ENCODE measurements at places on chromosomes 5 and 9.
A peak's percentile ranks its signal among the peaks of the same experiment; 100 is the strongest.

- no peak overlapping the region for H3K27ac ChIP-seq
- no peaks in the 10 kb centered on the region for H3K36me3 ChIP-seq
- no peaks in the 10 kb centered on the region for H3K27me3 ChIP-seq
- DNase-seq: no peak
Observed at GRCh38 chr5:25892211-25892610, 1146.2 kb downstream of the CDH9 start.

- H3K27me3 ChIP-seq: peaks cover 4% of the 10 kb centered on the region
- DNase-seq: no peak
- no peaks in the 10 kb centered on the region for H3K36me3 ChIP-seq
- no peak overlapping the region for H3K27ac ChIP-seq
- H3K4me1 ChIP-seq: peaks cover 22% of the 10 kb centered on the region
Observed at GRCh38 chr9:1051584-1052275, 1.6 kb downstream of the DMRT2 start.

DNA sequence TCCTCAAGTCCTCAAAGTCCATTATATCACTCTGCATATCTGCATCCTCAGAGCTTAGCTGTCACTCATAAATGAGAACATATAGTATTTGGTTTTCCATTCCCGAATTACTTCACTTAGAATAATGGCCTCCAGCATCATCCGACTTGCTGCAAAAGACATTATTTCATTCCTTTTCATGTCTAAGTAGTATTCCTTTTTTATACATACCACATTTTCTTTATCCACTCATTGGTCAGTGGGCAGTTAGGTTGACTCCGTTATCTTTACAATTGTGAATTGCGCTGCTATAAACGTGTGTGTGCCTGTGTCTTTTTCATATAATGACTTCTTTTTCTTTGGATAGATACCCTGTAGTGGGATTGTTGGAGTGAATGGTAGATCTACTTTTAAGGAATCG lies 117.2 kb downstream of the OR2K2 start:
- DNase-seq: no peak
- H3K27ac ChIP-seq: no peak overlapping the region
- H3K4me3 ChIP-seq: no peak overlapping the region
- H3K4me1 ChIP-seq: no peaks in the 10 kb centered on the region
- H3K27me3 ChIP-seq: no peaks in the 10 kb centered on the region

DNA sequence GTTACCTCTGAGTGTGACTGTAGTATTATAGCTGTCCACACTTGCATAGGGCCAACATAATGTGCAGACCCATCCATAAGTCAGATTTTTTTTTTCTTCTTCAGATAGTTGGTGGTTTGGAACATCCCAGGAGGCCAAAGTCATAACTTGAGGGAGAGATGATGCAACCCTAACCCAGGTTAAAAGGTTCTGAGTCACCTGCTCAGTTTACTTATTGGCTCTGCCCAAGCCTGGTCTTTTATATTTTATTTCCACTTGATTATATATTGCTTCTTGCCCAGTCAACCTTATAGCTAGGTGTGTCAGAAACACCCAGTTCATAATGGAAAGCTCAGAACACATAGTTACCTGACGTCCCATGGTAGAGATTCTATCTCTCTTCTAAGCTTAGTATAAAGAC lies 113.1 kb upstream of the PCSK1 start:
- H3K4me3 ChIP-seq: no peak overlapping the region
- no peaks in the 10 kb centered on the region for H3K4me1 ChIP-seq
- no peaks in the 10 kb centered on the region for H3K27me3 ChIP-seq
- DNase-seq: no peak
- H3K27ac ChIP-seq: no peak overlapping the region

- no peaks in the 10 kb centered on the region for H3K36me3 ChIP-seq
- H3K4me3 ChIP-seq: no peak overlapping the region
- no peaks in the 10 kb centered on the region for H3K27me3 ChIP-seq
- H3K27ac ChIP-seq: no peak overlapping the region
- DNase-seq: no peak
- no peaks in the 10 kb centered on the region for H3K4me1 ChIP-seq
Observed at GRCh38 chr5:153774686-153775085, 264.0 kb downstream of the FAM114A2 start.

DNA sequence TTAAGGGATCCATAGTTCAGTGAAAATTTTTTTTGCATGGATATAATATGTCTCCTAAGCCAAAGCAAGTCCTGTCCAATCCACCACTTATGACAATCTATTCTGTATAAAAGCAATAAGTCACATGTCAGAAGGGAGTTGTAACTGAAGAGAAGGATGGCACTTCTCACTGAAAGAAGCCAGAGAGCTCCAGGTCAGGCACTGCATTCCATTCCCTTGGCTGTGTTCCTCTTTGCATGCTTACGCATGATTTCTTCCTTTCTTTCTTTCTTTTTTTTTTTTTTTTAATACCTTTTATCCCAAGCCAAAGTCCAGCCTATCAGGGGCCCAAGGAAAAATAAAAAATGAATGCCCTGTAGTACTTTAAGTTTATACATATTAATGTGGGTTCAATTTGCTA lies 39.8 kb downstream of the MAMDC2 start:
- no peak overlapping the region for H3K4me3 ChIP-seq
- H3K4me1 ChIP-seq: no peaks in the 10 kb centered on the region
- H3K27ac ChIP-seq: peak overlapping the region; percentile 35
- DNase-seq: peak; percentile 34
- H3K36me3 ChIP-seq: no peaks in the 10 kb centered on the region

DNA sequence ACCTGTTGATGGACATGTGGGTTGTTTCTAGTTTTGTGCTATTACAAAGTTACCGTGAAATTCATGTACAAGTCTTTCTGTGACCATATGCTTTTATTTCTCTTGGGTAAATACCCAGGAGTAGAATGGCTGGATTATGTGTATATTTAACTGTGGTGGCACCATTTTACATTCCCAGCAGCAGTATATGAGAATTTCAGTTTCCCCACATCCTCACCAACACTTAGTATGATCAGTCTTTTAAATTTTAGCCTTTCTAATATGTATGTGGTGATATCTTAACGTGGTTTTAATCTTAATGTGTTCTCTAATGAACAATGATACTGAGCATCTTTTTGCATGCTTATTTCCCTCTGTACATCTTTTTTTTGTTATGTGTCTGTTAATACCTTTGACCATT lies 36.6 kb downstream of the GALNT10 start:
- no peaks in the 10 kb centered on the region for H3K27me3 ChIP-seq
- H3K4me1 ChIP-seq: no peaks in the 10 kb centered on the region
- no peaks in the 10 kb centered on the region for H3K36me3 ChIP-seq
- no peak for DNase-seq
- no peak overlapping the region for H3K4me3 ChIP-seq
- no peak overlapping the region for H3K27ac ChIP-seq

GRCh38 chr5:14598225-14598624 lies 16.6 kb downstream of the OTULINL start:
- H3K36me3 ChIP-seq: no peaks in the 10 kb centered on the region
- no peaks in the 10 kb centered on the region for H3K27me3 ChIP-seq
- no peak overlapping the region for H3K27ac ChIP-seq
- H3K4me1 ChIP-seq: no peaks in the 10 kb centered on the region
- no peak for DNase-seq

- no peak for DNase-seq
- H3K36me3 ChIP-seq: no peaks in the 10 kb centered on the region
- H3K27me3 ChIP-seq: peaks cover 35% of the 10 kb centered on the region
- no peak within 1 kb of the TSS for H3K27ac ChIP-seq
- H3K4me3 ChIP-seq: peak within 1 kb of the TSS; percentile 67
Observed at GRCh38 chr9:17578911-17579793, at the start of gene SH3GL2. TSS of gene SH3GL2 (plus strand) at chr9:17579066.

DNA sequence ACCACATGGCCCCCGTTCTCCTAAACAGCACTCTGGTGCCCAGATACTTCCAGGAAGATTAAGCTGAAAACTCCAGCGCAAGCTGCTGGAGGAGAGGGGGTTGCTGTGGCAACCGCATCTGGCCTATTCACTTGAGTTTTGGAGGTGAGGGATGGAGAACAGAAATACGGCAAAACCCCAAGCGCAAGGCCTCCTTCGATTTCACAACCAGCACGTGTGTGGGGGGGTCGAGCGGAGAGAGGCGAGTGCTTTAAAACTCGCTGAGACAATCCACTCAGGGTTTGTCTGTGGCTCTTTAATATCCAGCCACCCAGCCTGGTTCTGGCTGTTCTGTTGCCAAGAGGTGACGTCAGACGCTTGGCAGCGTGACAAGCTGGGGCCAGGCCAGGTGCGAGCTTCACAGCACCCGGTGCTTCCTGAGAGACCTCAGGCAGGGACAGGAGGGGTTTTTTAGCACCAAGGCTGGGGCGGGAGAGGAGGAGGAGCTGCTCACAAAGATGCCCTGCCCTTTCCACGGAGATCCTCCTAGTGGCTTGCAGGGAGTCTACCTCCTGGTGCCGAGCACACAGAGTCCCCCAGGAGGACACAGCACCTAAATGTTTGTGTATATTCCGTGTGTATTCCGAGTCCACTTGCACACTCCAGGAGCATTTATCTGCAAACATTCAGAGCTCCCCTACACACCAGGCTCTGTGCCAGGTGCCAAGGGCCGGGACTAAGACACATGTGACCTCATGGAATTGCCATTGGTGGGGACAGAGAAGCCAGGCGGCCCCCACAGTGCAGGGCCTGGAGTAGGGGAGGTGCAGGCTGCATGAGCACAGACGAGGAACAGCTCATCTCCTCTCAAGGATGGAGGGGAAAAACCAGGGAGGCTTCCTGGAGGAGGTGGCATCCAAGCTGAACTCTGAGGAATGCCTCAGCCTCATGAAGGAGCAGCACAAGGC lies 194.6 kb downstream of the OLFM1 start:
- H3K4me3 ChIP-seq: no peak overlapping the region
- peak; percentile 91 for DNase-seq
- no peaks in the 10 kb centered on the region for H3K36me3 ChIP-seq
- peaks cover 11% of the 10 kb centered on the region for H3K4me1 ChIP-seq
- H3K27me3 ChIP-seq: no peaks in the 10 kb centered on the region

DNA sequence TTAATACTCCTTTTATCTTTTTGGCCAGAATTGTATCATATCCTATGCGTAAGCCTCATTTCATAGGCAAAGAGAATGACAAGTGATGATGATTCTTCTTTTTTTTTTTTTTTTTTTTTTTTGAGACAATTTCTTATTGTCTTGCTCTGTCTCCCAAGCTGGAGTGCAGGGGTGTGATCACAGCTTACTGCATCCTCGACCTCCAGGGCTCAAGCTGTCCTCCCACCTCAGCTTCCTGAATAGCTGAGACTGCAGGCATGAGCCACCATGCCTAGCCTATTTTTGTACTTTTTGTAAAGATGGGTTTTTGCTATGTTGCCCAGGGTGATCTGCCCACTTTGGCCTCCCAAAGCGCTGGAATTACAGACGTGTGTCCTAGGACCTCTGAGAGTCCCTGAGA lies 41.9 kb upstream of the C5orf24 start:
- H3K27ac ChIP-seq: no peak overlapping the region
- H3K4me1 ChIP-seq: no peaks in the 10 kb centered on the region
- DNase-seq: no peak
- no peaks in the 10 kb centered on the region for H3K27me3 ChIP-seq

DNA sequence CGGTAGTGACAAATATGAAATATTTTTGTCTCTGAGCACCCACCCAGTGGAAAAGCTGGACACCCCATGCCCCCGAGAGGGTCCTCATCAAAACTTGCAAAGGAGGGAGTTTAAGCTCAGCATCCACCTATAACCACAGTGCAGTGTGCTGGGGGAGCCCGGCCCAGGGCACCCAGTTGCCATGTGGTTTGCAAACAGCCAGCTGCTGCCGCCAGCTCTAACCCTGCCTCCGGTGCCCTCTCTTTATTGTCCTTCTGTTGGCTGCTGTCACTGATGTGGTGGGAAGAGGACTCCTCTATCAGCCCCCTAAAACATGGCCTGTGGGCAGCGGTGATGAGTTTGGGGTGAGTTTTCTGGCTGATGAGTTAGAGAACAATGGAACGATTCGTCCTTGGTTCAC lies 160.9 kb upstream of the MVB12B start:
- no peak overlapping the region for H3K27ac ChIP-seq
- H3K4me1 ChIP-seq: no peaks in the 10 kb centered on the region
- no peaks in the 10 kb centered on the region for H3K36me3 ChIP-seq

DNA sequence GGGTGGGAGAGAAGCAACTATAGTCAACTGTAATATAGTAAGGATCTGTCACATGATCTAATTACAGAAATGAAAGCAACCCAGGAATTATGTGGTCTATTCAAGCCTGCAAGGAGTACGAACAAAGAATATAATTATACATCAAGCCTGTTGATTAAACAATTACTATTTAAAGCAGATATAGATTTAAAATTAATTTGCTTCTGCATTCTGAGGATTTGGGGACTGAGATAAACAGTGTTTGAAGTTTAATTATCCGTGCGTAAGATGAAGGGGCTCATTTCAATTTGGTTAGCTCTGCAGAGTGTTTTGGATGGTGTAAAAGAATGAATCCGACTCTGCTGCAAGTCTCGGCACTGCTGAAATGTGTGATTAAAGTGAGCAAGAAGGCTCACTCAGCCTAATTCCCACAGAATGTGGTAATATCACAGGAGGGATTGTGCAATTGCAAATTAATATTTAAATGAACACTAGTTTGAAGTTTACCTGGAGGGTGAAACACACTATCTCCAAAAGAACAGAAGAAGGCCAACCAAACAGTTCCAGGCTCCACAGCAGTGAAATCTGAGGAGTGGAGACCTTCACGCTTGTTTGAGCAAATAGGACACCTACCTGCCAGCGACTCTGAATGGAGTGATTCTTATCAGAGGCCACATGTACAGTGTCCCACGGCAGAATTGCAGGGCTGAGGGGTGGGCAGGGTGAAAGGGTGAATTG lies 420.6 kb upstream of the SLC30A5 start:
- no peaks in the 10 kb centered on the region for H3K27me3 ChIP-seq
- peak overlapping the region; percentile 4 for H3K4me3 ChIP-seq
- H3K4me1 ChIP-seq: no peaks in the 10 kb centered on the region

- no peaks in the 10 kb centered on the region for H3K36me3 ChIP-seq
- no peaks in the 10 kb centered on the region for H3K4me1 ChIP-seq
- no peak overlapping the region for H3K27ac ChIP-seq
- no peak for DNase-seq
- H3K27me3 ChIP-seq: no peaks in the 10 kb centered on the region
Observed at GRCh38 chr5:131513780-131514179, 121.2 kb downstream of the RAPGEF6 start.

- no peak for DNase-seq
- no peak overlapping the region for H3K27ac ChIP-seq
- H3K27me3 ChIP-seq: no peaks in the 10 kb centered on the region
Observed at GRCh38 chr5:102481054-102481715, 17.6 kb downstream of the SLCO6A1 start.

- H3K27ac ChIP-seq: no peak overlapping the region
- no peaks in the 10 kb centered on the region for H3K36me3 ChIP-seq
- no peaks in the 10 kb centered on the region for H3K27me3 ChIP-seq
- no peak overlapping the region for H3K4me3 ChIP-seq
Observed at GRCh38 chr5:83751201-83751600, 30.5 kb upstream of the HAPLN1 start.

DNA sequence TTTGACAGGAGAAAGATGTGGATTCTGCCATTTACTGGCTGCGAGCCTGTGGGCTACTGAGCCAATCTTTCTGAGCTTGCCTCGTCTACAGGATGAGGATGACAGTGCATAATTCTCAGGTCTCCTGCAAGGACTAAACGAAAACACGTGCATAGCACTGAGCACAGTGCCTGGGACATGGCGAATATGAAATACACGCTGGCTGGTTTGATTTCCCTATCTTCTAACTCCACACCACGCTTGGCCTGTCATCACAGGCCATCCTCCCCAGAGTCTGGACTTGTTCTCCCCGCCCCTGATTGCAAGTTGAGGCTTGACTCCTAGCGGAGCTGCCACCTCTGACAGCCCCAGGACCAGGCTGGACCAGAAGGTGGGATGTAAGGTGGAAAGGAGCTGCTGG lies 37.9 kb downstream of the ARPC5L start:
- H3K4me3 ChIP-seq: no peak overlapping the region
- no peak overlapping the region for H3K27ac ChIP-seq
- no peak for DNase-seq
- H3K36me3 ChIP-seq: no peaks in the 10 kb centered on the region

GRCh38 chr9:79123415-79123814 lies 448.4 kb upstream of the TLE4 start:
- H3K27me3 ChIP-seq: no peaks in the 10 kb centered on the region
- H3K27ac ChIP-seq: no peak overlapping the region
- no peaks in the 10 kb centered on the region for H3K36me3 ChIP-seq
- no peak for DNase-seq

Measured in breast epithelium (tissue), 4 donors.